NCI-H510A treated with DMSO at 0.1 percent for 48 hours (cell line): ENCODE measurements at places on chromosomes 3 and 15.

DNA sequence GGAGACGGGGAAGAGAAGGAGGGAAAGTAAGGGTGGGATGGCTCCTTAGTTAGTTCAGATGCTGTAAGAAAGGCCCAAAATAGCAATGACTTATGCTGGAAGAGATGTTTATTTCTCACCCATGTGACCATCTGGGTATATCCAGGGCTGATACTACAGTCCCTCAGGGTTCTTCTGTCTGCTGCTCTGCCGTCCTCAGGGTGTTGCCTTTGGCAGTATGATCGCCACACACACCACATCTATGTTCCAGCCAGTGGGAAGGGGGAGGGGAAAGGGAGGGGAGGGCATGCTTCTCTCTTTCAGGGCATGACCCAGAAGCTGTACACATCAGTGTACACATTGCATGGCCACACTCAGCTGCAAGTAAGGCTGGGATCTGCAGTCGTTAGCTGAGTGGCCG lies 10.2 kb downstream of the CD276 start:
- no peak for DNase-seq

DNA sequence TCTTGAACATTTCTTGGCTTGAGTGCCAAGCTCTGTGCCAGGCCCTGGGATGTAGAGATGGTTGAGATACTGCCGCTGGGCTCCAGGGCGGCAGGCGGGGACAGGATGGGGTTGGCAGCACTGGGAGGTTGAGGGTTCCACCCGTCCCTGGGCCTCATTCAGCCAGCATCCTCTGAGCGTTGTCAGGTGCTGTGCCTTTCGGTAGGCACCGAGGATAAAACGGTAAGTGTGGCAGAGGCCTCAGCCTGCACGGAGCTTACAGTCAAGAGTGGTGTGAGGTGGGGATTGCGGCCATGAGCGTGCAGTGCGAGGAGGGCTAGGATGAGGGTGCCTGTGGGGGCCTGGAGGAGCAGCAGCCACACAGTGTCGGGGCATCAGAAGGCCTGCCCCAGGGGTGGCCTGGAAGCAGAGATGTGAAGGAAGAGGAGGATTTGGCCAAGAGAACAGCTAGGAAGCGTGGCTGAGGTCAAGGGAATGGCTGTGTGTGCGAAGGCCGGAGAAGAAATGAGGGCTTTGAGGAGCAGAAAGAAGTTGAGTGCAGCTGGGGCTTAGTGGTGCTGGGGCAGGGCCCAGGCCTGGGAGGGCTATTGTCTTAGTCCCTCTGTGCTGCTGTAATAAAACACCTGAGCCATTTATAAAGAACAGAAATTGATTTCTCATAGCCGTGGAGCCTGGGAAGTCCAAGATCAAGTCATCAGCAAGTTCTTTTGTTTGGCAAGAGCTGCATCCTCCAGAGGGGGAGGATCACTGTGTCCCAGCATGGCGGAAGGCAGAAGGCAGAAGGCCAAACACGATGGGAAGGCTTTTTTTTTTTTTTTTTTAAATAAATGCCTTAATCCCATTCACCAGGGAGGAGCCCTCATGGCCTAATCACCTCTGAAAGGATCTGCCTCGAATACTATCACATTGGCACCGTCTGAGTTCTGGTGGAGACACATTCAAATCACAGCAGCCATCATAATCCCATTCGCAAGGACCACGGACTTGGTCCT lies 22.7 kb downstream of the CORO2B start:
- DNase-seq, result no peak

DNA sequence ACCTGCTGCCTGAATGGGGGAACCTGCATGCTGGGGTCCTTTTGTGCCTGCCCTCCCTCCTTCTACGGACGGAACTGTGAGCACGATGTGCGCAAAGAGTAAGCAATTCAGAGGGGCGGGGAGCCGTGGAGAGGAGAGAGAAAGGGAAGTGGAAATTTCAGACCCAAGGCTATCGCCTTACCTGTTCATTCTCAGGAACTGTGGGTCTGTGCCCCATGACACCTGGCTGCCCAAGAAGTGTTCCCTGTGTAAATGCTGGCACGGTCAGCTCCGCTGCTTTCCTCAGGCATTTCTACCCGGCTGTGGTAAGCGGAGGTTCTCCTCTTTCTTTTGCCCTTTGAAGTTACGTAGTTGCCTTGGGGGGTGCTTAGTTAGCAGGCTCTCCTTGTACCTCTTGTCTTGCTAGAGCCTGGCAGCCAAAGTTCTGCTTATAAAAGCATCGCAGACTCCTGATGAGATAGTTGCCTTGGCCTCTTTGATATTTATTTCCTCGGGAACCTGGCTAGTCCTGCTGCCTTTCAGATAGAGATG lies 13.7 kb upstream of the LRRC2 start:
- DNase-seq, result no peak

- DNase-seq, result no peak
Measured at GRCh38 chr15:62847900-62848489, 194.6 kb upstream of the TPM1 start.

- no peak for DNase-seq
Measured at GRCh38 chr15:52441841-52442240, 86.8 kb downstream of the MYO5A start.

DNA sequence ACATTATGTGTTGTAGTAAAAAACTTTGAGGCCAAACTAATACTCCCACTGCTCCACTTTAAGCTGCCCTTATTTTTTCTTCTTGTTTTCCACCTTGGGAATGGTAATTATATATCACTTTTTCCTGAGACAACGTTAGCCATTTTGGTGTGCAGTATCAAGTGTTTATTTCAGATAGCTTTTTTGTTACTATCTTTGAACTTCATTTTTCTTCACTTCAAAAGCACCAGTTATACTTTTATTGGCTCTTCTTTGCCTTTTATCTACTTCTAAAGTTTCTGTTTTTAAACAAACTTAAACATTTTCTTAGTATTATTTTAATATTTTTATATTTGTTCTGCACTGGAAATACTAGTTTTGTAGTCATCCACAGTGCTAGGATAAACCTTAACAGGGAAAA lies 6.5 kb downstream of the TOPAZ1 start:
- DNase-seq, result no peak

- no peak for DNase-seq
Measured at GRCh38 chr3:53162672-53163443, 1.8 kb downstream of the PRKCD start.

DNA sequence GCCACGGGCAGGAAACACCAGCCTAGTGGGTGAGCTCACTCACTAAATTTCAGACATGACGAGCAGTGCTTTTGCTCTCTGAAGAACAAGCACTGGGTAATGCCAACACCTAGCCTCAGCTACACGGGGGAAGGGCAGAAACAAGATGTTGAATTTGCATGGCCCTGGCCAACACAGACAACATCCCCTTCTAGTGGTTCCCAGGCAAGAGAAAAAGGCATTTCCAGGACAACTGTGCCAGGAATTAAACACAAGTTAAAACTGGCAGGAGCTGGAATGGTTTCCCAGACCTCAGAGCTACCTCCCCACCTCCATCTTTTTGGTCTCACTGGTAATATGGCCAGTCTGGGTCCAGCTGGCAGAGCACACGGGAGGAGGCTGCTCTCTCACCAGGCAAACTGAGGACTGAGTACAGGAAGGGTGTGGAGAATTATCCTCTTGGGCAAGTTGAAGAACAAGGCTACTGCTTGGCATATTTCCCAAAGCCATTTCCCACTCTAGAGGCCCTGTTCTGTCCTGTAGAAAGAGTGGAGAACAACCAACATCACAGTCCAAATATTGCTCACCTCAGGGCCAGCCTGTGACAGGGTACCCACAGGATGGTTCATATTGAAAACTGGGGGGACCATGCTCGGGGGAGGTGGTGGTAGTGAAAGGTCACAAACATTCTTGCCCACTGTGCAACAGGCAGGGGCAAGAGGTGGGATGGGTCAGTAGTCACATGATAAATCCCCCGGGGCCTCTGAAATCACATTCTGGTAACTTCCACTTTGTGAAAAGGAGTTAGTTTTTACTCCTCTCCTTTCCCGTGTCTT lies 26.5 kb downstream of the TSPAN3 start:
- no peak for DNase-seq

- no peak for DNase-seq
Measured at GRCh38 chr15:49199666-49200065, 29.6 kb downstream of the GALK2 start.

- DNase-seq, result no peak
Measured at GRCh38 chr3:129966876-129967275, 7.6 kb upstream of the TRH start.
